ENCODE measurements at places on chromosomes 4 and X.

DNA sequence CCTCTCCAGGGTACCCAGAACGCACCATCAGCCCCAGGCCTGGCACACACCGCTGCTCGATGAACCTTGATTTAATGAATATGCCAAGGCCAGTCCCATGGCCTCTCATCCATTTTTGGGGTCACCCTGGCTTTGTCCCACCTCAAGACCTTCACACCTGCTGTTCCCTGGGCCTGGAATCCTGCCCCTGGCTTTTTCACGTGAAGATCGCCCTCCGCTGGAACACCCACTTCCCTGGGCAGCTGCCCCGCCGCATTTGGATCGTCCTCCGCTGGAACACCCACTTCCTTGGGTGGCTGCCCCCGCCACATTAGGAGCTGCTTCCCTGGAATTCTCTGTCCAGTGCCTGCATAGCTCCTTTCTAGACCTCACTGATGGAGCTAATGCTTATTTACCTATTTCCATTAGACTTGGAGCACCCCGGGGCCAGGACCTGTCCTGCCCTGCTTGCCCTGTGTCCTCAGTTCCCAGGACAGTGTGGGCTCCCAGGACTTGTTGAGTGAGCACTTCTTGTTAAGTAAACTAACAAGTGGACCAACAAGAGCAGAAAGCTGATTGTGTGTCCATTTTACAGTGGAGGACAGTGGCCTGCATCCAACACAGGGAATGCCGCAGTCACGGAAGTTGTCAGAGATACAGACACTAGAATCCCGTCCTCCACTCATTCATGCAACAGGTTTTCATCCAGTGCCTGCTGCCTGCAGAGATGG lies 12.5 kb downstream of the BLOC1S4 start:
- no peak for DNase-seq

DNA sequence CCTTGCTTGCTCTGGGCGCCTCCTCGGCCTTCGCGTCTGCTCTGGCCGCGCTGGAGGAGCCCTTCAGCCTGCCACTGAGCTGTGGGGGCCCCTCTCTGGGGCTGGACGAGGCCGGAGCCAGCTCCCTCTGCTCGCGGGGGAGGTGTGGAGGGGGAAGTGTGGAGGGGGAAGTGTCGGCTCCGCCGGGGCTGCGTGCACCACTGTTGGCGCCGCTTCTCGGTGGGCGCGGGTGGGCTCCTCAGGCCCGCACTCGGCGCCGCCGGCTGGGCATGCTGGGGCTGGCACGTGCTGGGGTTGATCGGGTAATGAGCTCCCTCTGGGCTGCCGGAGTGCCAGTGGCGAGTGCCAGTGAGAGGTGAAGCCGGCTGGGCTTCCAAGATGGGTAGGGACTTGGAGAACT lies 116.7 kb downstream of the CPXCR1 start:
- DNase-seq: no peak

DNA sequence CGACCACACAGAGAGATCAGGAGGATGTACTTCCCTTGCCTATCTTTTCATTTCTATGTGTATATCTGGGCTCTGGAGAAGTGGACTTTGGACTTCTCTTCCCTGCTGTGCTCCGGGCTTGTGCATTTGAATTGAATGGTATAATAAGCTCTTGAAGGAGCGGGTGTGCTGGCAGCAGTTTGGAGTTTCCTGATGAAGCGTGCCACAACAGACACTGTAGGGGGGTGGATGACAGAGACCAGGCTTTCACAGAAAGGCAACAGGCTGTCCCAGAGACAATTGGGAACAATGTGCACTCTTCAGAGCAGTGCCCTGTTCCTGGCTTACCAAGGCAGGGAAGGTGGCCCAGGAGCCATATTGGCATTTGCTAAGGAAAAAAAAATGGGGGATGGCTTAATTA lies 170.1 kb downstream of the FRMPD4 start:
- DNase-seq: no peak

DNA sequence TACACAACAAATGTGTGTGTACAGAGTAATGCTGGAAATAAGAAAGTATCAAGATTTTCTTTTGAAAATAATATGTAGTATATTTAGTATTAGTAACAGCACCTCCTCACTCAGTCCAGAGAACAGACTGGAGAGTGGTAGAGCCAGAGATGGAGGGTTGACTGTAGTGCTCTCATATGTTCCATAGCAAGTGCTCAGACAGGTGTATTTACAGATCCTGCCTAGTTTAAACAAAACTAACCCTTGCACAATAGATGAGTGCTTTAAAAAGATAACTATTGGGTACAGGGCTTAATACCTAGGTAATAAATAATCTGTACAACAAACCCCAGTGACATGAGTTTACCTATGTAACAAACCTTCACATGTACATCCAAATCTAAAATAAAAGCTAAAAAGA lies 381.0 kb upstream of the EMCN start:
- no peak for DNase-seq

GRCh38 chrX:46647251-46647650 lies 73.7 kb downstream of the CHST7 start:
- no peak for DNase-seq

GRCh38 chr4:152307669-152308068 lies 228.2 kb downstream of the FBXW7 start:
- no peak for DNase-seq

DNA sequence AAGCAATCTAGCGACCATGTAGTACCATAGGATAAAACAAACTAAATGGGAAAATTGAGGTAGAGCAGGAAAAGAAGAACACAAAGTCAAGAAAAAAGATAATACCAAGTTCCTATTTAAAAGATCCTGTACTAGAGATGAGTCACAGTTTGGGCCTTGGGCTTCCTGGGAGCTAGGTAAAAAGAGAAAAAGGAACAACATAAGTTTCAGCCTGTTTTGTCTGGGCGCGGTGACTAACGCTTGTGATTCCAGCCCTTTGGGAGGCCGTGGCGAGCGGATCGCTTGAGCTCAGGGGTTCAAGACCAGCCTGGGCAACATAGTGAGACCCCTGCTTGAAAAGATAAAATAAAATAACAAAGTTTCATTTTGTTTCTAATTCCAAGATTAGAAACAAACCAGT lies 14.0 kb upstream of the TMEM156 start:
- DNase-seq: no peak
